ENCODE measurements at places on chromosomes 7 and 10.

GRCh38 chr7:137731436-137731835 is 115.3 kb downstream of the DGKI start:
- DNase-seq, result peak; percentile 91

GRCh38 chr7:22252936-22253536 is 103.9 kb downstream of the RAPGEF5 start:
- DNase-seq, result no peak

DNA sequence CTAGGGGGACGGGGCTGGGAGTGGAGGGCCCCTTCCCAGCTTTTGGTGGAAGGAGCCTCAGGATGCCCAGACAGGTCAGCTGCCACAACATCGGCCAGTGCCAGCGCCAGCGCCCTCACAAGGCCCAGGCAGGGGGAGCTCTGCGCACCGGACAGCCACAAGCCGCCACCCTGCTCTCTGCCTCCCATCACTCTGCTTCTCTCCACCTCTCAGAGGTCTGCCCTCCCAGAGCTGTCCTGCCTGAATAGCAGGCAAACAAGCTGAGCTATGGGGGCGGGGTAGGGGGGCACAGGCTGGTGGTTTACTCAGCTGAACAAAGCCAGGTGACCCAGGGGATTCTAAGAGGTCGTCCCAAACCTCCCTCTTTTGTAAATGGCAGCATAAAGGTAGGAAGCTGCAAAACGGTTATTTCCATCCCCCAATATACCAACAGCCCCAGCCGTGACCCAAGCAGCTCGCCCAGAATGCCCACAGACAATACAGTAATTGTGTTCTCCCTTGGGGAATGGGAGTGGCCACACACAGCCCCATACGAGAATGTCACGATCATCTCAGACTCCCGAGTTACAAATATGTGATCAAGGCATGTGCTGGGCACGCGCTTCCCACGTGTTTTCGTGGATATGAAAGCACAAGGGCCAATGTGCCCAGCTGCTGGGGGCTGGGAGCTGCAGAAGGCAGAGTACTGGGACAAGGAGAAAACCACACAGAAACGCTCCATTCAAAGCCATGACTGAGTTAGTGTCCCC is 19.7 kb downstream of the FAM53B start:
- DNase-seq, result no peak

- peak; percentile 70 for DNase-seq
Observed at GRCh38 chr10:14062528-14063260, 268.0 kb downstream of the FRMD4A start.

DNA sequence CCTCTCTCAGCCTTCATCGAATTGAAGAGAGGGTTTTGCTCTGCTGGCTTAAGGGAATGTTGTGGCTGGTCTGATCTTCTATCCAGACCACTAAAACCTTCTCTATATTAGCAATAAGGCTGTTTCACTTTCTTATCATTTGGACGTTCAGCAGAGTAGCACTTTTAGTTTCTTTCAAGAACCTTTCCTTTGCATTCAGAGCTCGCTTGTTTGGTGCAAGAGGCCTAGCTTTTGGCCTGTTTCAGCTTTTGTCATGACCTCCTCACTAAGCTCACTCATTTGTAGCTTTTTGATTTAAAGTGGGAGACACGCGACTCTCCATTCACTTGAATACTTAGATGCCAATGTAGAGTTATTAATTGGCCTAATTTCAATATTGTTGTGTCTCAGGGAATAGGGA is 3.9 kb downstream of the MPP7 start:
- no peak for DNase-seq

- DNase-seq, result no peak
Observed at GRCh38 chr7:8126601-8127167, 135.3 kb downstream of the ICA1 start.

Data from fibroblast of mammary gland (primary cell).